ENCODE measurements at places on chromosomes 3 and 15. TPM values are rescaled to one million over a fixed set of nuclear protein-coding genes. Genes with fewer than 3 reads are reported as not detected.

The MESP2 gene
- total RNA-seq: not detected

DNA sequence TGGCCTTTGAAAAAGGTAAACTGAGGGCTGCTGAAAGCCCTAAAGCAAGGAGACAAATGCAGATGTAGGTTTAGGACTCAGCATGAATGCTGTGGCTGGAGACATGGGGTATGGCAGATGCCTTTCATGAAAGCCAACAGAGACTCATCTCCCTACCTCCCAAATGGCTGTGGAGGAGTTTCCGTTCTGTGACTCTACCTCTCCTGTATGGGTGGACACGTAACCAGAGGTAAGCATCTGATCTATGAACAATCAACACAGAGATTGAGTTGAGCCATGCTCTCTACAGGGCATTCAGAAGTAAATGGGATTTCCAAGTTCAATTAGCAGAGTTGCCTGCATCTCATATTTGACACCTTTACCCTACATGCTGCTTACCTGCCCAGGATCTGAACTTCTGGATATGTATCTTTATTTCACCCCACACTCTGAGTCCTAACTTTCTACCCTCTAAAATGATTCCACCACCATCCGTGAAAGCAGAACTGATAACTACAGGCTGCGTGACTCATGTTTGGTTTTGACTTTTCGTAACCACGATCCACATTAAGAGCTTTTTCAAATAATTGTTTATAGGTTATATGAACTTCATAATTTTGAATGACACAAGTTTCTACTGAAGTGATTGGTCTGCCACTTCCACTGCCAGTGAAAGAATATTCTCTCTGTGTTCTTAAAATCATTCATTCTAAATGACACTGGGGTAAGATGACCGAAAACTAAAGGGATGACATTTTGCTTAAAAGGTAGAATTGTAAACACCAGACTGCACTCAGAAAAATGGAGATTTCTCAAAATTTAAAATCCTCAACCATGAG, 1058.7 kb downstream of the FHIT start:
- no peaks in the 10 kb centered on the region for H3K36me3 ChIP-seq
- no peak overlapping the region for H3K27ac ChIP-seq
- no peaks in the 10 kb centered on the region for H3K27me3 ChIP-seq
- no peak for DNase-seq
- no peak overlapping the region for H3K4me3 ChIP-seq

The PATL2 gene
- 44.1 TPM for total RNA-seq

DNA sequence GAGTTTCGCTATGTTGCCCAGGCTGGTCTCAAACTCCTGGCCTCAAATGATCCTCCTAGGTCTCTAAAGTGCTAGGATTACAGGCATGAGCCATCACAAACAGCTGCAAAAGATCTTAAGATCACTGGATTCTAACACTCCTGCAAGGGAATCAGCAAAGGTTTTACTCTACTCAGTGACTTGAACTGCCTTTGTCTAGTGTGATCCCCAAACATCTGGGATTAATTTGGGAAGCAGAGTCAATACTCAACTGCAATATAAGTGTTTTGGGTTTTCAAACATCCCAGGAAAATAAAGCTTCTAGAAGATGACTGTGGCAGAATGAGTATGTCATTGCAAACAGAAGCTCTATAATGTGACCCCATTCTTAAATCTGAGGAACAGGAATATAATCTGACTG, 7.2 kb downstream of the SPG21 start:
- H3K4me3 ChIP-seq: no peak overlapping the region
- peaks cover 5% of the 10 kb centered on the region for H3K4me1 ChIP-seq
- no peak for DNase-seq
- no peak overlapping the region for H3K27ac ChIP-seq
- H3K36me3 ChIP-seq: peaks cover 27% of the 10 kb centered on the region
- no peaks in the 10 kb centered on the region for H3K27me3 ChIP-seq

GRCh38 chr15:57567891-57568290, 23.8 kb upstream of the MYZAP start:
- H3K4me3 ChIP-seq: no peak overlapping the region
- no peak overlapping the region for H3K27ac ChIP-seq
- peaks cover 3% of the 10 kb centered on the region for H3K27me3 ChIP-seq
- DNase-seq: no peak

- no peak overlapping the region for H3K27ac ChIP-seq
- no peak overlapping the region for H3K4me3 ChIP-seq
- no peak for DNase-seq
Measured at GRCh38 chr15:97319291-97319690, 641.2 kb upstream of the ARRDC4 start.

The CHRNA5 gene
- total RNA-seq: 0.94 TPM

The OR5K2 gene
- not detected for total RNA-seq

The ABHD5 gene
- total RNA-seq: 16.5 TPM

DNA sequence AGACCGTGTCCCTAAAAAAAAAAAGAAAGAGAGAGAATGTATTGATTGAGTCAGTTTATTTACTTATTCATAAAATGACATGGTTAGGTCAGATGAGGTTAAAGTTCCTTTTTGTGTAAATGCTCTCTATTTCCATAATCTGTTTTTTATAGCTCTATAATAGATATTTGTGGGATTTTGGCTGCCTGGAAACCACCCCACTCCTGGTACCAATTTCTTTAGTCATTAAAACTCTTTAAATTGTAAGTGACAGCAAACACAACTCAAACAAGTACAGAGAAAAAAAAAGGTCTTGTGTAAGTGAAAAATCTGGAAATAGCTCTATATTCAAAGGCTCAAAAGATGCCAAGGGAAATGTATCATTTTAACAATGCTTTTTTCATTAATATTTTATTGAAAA, 11.0 kb upstream of the PPP4R2 start:
- H3K27ac ChIP-seq: no peak overlapping the region
- H3K36me3 ChIP-seq: no peaks in the 10 kb centered on the region
- no peak overlapping the region for H3K4me3 ChIP-seq

The LRRIQ4 gene
- not detected for total RNA-seq

DNA sequence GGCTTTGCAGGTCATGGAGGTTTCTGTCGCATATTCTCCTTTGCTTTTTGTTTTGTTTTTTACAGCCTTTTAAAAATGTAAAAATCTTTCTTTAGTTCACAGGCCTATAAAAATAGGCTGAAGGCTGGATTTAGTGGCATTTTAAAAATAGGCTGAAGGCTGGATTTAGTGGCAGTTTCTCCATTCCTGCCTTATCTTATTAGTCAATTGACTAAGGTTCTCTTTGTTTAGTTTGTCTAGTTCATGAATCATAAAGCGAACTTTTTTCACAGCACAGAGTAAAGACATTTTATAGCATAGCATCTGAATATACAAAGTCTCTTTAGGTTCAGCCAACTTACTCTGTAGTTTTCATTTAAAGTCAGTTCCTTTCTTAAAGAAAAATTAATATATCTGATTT, 31.4 kb downstream of the AP4E1 start:
- H3K27ac ChIP-seq: no peak overlapping the region
- no peaks in the 10 kb centered on the region for H3K27me3 ChIP-seq
- no peak overlapping the region for H3K4me3 ChIP-seq
- no peak for DNase-seq
- no peaks in the 10 kb centered on the region for H3K4me1 ChIP-seq

- no peak for DNase-seq
- no peaks in the 10 kb centered on the region for H3K4me1 ChIP-seq
- H3K36me3 ChIP-seq: no peaks in the 10 kb centered on the region
- H3K27me3 ChIP-seq: peaks cover 9% of the 10 kb centered on the region
Measured at GRCh38 chr3:124701687-124702086, 28.6 kb upstream of the UMPS start.

DNA sequence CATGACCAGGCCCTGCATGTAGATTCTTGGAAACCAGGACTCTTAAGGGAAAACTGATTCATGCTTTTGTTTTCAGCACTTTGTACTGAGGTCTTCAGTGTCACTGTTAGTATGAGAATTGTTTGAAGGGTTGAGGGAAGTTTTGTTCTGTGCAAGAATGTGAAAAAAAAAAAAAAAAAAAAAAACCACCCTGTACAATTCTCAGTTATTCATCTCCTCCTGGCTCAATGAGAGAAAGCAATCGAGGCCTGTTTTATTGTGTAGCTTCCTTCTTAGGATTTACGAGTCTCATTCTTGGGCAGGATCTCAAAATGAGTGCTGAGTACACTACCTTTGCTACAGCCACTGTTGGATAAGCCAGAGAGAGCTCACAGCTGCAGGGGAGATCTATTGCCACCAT, 469.5 kb downstream of the CNTN4 start:
- H3K27me3 ChIP-seq: no peaks in the 10 kb centered on the region
- no peaks in the 10 kb centered on the region for H3K36me3 ChIP-seq
- DNase-seq: no peak
- H3K4me3 ChIP-seq: no peak overlapping the region

Data from CD4-positive, CD25-positive, alpha-beta regulatory T cell (primary cell).